ENCODE measurements at places on chromosomes 6 and 20.

GRCh38 chr6:107122748-107123147 lies 7.4 kb upstream of the BEND3 start:
- peaks cover 2% of the 10 kb centered on the region for H3K27me3 ChIP-seq
- H3K4me1 ChIP-seq = no peaks in the 10 kb centered on the region
- H3K4me3 ChIP-seq = no peak overlapping the region
- no peaks in the 10 kb centered on the region for H3K36me3 ChIP-seq
- H3K27ac ChIP-seq = no peak overlapping the region

GRCh38 chr6:45054610-45055009 lies 273.5 kb upstream of the RUNX2 start:
- no peak overlapping the region for H3K4me3 ChIP-seq
- H3K36me3 ChIP-seq = no peaks in the 10 kb centered on the region
- no peaks in the 10 kb centered on the region for H3K27me3 ChIP-seq
- peaks cover 2% of the 10 kb centered on the region for H3K4me1 ChIP-seq
- H3K27ac ChIP-seq = no peak overlapping the region

DNA sequence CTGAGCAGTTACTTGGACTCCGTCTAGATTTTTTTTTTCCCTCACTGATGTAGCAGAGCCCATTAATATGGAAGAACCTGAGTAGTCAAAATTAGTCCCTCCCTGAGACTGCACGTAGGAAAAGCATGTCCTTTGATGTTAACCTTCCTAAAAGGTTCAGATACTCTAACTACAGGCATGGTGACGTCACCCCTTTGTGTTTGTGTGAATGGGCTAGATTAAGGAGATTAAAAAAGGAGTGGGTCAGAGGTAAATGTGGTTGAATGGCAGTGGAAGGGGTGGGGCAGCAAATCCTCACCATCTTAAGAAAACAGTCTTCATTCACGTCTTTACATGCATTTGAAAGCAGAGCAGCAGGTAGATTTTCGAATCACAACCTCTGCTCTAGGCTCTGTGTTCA lies 521.1 kb downstream of the TFAP2B start:
- no peak overlapping the region for H3K4me3 ChIP-seq
- no peaks in the 10 kb centered on the region for H3K27me3 ChIP-seq
- H3K27ac ChIP-seq = no peak overlapping the region
- no peak for DNase-seq
- no peaks in the 10 kb centered on the region for H3K4me1 ChIP-seq

GRCh38 chr6:90859056-90859455 lies 272.2 kb upstream of the MAP3K7 start:
- H3K36me3 ChIP-seq = no peaks in the 10 kb centered on the region
- no peak for DNase-seq
- no peak overlapping the region for H3K27ac ChIP-seq
- no peak overlapping the region for H3K4me3 ChIP-seq

DNA sequence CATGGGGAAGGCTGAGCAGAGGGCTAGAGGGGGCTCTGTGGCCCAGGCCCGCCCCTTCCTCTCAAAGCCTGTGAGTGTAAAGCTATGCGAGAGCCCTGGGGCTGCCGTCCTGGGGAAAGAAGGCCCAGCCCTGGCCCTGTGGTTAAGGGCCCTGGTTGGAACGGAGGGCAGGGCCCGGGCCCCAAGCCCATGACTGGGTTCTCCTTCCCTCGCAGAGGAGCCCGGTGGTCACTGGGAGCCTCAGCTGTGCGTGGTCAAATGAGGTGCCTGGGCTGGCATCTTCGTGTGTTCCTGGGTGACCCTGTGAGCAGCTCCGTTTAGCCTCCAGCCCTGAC lies 56.0 kb downstream of the SMOC2 start:
- H3K4me1 ChIP-seq = no peaks in the 10 kb centered on the region
- H3K27ac ChIP-seq = no peak overlapping the region
- no peaks in the 10 kb centered on the region for H3K27me3 ChIP-seq
- no peak overlapping the region for H3K4me3 ChIP-seq
